Inflammatory macrophage treated with lipopolysaccharide for 1 hour (primary cell): ENCODE measurements at places on chromosomes 6 and 20.

DNA sequence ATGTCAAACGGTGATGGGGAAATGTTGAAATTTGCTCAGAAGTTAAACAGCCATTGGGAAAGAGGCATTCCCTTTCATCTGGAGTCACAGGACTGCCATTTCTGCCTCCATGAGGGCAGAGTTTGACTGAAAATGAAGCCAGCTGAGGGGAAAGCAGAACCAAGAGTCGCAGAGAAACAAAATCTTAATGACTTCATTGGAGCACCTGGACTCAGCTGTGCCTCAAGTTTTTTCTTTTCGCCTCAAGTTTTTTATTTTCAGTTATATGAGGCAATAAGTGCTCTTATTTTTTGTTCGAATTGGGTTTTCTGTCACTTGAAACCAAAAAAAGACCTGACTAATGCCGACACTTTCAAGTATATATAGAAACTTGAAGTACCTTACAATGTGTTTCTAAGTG lies 161.3 kb downstream of the PKHD1 start:
- no peak for DNase-seq

DNA sequence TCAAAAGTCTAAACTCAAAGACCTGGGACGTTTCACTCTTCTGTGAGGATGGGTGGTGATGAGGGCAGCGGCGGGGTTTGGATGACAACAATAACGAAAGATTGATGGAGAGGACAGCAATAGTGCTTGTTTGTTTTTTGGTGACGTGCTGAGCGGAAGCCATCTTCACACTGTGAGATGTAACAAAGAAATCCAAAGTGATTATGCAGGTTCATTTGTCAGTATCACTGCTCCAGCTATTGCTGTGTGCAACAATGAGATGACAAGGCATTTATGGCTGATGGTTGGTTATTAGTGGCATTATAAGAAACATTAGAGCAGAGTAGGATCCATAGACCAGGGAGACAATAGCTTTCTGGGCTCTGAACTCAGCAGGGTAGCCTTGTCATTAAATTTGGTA lies 306.7 kb downstream of the RNF144B start:
- DNase-seq, result no peak

DNA sequence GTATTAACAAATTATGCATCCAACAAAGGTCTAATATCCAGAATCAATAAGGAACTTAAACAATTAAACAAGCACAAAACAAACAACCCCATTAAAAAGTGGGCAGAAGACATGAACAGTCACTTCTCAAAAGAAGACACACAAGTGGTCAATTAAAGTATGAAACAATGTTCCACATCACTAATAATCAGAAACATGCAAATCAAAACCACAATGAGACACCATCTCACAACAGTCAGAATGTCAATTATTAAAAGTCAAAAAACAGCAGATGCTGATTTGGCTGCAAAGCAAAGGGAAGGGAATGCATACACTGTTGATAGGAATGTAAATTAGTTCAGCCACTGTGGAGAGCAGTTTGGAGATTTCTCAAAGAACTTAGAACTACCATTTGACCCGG lies 129.3 kb downstream of the PFDN4 start:
- DNase-seq, result no peak

DNA sequence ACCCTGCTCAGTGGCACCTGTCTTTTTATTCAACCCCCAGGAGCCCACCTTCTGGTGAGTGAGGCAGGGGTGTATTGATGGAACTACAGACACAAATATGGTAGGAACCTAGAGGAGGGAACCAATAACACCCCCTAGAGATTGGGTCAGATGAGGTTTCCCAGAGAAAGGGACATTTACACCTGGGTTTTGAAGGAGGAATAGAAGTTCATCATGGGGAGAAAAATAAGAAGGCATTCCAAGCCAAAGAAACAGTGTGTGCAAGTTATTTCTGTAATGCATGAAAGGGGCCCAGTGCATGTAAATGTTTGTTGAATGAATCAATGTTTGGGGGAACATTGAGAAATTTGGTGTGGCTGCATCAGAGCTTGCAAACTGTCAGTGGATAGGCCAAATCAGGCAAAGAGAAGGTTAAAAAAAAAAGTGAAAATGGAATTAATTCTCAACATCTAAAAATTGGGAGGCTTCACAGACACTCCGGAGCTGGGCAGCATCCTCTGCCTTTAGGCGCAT lies 11.1 kb upstream of the KIAA1755 start:
- no peak for DNase-seq

- no peak for DNase-seq
Observed at GRCh38 chr6:42417641-42418112, 34.0 kb downstream of the TRERF1 start.

GRCh38 chr6:134341999-134342567 lies 24.2 kb upstream of the SGK1 start:
- no peak for DNase-seq
